ENCODE measurements at places on chromosomes 12 and 14. TPM values are rescaled to one million over a fixed set of nuclear protein-coding genes. Genes with fewer than 3 reads are reported as not detected.

The ADGRD1 gene
- 0.72 TPM for total RNA-seq

The C12orf54 gene
- total RNA-seq, result not detected

DNA sequence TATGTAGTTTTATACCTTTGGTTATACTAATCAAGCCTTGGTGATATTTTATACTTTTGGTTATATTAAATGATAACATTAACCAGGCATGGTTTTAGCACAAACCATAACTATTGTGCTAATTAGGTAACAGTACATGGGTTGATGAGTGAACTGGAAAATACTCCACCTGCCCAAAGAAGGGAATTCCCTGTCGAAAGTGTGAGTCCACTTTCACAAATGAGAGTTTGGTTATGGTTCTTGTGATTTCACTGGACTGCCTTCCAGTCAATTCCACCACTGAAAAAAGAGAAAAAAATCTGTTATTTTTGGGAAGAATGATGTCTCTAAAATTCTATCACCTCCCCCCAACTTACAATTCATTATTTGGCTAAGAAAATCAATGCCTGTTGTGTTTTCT is 9.7 kb downstream of the A2M start:
- DNase-seq, result no peak

GRCh38 chr14:53640695-53641094 is 315.9 kb downstream of the BMP4 start:
- DNase-seq, result no peak

GRCh38 chr14:62706217-62706616 is 339.0 kb downstream of the KCNH5 start:
- DNase-seq, result no peak

DNA sequence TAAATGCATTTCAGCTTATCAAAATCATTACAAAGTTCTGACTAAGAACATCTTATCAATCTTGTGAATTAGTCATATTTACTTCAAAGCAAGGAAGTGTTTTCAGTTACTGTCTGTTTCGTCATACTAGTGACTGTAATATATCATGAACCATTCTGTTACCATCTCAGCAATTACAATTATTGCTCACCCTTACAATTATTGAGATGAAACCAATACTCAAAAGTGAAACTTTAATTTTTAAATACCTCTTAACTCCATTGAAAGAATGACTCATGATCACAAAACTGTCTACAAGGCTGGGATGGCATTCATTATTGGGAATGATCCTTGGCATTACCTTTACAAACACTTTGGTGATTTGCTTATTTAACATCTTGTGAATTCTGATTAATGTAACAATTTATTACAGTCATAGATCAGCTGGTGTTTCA is 90.3 kb downstream of the RPS6KA5 start:
- DNase-seq, result no peak
